ENCODE measurements at places on chromosomes 2 and 18.
A peak's percentile ranks its signal among the peaks of the same experiment; 100 is the strongest.

GRCh38 chr2:241817126-241817820, 8.3 kb downstream of the NEU4 start:
- DNase-seq, result no peak

DNA sequence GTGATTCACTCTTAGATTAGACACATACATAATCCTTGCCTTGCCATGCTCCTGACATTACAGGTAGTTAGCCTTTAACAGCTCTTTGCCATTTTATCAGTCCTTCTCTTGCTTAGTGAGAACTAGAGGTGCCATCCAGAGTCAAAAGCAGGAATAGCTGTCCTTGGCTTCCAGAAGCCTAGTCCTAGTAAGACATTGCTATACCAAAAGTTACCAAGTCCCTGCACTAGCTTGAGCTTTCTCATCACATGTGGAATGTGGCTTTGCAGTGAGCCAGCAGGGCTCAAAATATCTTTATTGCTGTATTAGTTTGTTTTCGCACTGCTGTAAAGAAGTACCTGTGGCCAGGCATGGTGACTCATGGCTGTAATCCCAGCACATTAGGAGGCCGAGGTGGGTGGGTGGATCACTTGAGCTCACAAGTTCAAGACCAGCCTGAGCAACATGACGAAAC, 104.7 kb upstream of the NOSTRIN start:
- DNase-seq, result no peak

- DNase-seq, result no peak
Observed at GRCh38 chr2:211329882-211330281, 773.5 kb downstream of the CPS1 start.

DNA sequence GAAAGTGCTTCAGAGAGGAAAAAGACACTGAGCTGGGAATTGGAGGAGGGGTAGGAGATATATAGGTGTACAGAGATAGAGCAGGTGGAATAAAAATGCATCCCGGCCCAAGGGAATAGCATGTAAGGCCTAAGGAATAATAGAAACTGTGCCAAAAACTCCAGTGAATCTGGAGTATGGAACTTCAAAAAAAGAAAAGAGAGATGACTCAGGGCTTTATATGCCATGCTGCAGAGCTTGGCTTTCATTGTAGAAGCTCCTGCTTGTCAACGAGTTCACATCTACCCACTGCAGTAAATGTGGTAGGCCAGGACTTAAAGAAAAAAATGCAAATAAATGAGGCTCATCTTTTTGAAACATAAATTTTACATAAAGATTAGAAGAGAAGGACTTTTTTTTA, 131.8 kb downstream of the MREG start:
- no peak for DNase-seq

DNA sequence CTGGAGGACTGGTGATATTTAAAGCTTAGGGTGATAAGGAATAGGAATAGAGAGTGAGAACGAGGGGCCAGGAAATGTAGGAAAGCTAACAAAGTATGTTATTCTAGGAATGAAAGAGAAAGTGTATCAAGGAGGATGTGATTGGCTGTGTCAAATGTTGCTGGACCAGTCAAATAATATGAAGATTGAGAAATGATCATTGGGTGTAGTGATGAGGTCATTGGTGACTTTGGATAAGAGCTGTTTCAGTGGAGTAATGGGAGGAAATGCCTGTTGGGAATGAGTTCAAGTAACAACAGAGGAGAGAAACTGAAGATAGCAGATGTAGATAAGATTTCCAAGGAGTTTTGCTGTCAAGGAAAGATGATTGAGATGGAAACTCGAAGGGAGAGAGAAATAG, 74.4 kb downstream of the UBE2E3 start:
- DNase-seq, result no peak

DNA sequence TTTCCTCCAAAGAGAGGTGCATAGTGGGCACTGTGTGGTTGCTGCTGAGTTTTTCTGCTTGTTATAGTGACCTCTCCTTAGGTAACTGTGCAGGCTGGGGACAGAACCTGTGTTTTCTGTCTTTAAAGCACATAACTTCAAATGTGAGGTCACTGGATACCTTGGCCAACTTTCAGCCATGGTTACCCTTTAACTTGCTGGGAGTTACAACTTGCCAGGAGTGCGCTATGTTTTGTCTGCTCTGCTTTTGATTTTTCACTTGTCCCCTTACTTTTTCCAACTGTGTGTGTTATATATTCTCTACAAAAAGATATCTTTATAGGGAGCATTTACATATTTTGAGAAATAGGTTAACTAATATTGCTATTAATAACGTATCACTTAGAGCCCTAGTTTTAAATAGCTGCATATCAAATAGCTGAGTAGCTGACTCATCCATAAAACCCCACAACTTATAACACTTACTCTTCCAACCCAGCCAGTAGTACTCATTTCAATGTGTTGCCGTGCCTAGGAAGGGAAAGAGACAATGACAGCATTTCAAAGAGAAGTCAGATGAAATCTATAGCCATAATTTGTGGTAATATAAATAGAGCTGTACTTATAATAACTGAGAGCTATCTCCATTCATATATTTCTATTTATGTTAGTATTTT, 51.6 kb downstream of the DPP4 start:
- DNase-seq, result no peak

- DNase-seq, result peak; percentile 26
Observed at GRCh38 chr2:227163485-227163997, 464 bp downstream of the COL4A4 start.

GRCh38 chr2:198874472-198874858, 583.3 kb downstream of the SATB2 start:
- no peak for DNase-seq

DNA sequence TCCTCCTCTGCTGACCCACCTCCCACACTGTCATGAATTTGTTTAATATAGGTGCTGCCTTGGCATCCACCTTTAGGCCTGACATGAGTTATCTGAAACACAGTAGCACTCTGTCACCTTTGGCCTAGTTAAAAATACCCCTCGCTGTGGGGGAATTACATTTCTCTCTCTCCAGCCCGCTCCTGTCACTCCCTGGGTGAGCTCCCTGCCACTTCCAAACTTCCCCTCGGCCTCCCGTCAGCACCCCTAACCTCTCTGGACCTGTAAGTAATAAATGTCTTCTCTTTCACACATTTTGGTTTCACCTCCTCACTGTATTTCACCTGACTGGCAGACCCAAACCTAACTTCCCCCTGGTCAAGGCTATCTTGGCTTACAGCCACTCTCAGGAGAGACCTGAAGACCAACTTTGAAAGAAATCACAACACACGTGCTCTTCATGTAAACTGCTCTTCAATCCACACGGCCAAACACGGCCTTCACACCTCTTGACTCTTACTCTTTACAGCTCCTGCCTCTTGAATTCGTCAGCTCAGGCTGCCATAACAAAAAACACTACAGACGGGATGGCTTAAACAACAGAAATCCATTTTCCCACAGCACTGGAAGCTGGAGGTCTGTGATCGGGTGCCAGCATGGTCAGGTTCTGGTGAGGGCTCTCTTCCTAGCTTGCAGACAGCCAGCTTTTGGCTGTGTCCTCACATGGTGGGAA, 28.3 kb downstream of the REEP1 start:
- no peak for DNase-seq

GRCh38 chr2:125092276-125093009, 1067.4 kb downstream of the CNTNAP5 start:
- DNase-seq, result no peak

GRCh38 chr2:230575642-230576324, 136.9 kb upstream of the CAB39 start:
- DNase-seq, result no peak
